Stimulated activated CD8-positive, alpha-beta memory T cell treated with anti-CD3 and anti-CD28 coated beads, Interleukin-7, amount 100 ng/mL, for 4 hours (primary cell): ENCODE measurements at places on chromosomes 5 and 9.

DNA sequence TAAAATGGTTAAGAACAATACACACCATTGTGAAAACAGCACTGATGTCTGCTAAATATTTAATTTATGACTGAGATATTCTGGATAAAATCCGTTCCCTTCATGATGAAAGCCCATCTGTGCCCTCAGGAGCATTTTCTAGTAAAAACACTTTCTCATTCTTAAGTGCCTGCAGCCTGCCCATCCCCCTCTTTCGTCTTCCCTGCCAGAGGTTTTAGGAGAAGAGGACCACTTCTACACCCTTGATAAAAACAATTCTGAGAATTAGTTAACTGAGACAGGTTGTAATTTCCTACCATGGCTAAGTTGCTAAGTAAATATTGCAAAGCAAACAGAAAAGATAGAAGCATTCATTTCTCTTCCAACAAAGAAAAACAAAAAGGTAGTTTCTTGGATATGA lies 272.6 kb downstream of the ATPSCKMT start:
- no peak for DNase-seq

DNA sequence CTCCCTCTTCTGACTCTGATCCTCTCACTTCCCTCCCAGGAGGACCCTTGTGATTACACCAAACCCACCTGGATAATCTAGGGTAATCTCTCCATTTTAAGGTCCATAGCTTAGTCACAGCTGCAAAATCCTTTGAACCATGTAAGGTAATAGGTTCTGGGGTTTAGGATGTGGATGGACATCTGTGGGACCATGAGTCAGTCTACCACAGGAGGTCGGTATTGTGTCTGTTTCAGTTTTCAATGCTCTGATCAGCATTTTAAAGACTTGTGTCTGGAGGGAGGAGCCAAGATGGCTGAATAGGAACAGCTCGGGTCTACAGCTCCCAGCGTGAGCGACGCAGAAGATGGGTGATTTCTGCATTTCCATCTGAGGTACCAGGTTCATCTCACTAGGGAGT lies 112.6 kb downstream of the CAVIN4 start:
- DNase-seq: no peak

DNA sequence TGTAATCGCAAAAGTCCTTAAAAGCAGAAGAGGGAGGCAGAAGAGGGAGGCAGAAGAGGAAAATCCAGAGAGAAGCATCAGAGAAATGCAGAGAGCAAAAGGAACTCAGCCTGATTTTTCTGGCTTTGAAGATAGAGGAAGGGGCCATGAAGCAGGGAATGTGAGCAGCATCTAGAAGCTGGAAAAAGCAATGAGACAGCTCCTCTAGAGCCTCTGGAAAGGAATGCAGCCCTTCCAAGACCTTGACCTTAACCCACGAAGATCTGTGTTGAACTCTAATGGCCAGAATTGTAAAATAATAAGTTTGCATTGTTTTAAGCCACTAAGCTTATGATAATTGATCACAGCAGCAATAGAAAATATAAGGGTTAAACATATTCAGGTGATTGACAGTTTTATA lies 159.6 kb downstream of the ATPSCKMT start:
- no peak for DNase-seq

DNA sequence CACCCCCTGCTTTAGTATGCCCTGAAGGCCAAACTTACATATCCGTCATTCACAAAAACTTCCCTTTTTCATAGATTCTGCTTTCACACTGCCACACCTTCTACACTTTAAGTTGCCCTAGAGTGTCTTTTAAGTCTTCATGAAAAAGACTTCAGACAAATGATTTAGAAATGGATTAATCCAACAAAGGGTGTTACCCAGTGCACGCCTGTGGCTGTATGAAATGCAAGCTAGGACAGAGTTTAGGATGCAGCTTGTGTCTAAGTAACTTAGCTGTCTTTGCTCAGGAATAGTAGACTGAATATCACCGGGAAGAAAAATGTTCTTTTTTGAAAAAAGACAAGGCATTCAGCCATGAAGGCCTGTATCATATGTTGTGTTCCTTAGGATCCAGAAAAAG lies 210.0 kb downstream of the MPDZ start:
- DNase-seq: no peak

- no peak for DNase-seq
Observed at GRCh38 chr5:31033295-31033694, 160.2 kb upstream of the CDH6 start.

DNA sequence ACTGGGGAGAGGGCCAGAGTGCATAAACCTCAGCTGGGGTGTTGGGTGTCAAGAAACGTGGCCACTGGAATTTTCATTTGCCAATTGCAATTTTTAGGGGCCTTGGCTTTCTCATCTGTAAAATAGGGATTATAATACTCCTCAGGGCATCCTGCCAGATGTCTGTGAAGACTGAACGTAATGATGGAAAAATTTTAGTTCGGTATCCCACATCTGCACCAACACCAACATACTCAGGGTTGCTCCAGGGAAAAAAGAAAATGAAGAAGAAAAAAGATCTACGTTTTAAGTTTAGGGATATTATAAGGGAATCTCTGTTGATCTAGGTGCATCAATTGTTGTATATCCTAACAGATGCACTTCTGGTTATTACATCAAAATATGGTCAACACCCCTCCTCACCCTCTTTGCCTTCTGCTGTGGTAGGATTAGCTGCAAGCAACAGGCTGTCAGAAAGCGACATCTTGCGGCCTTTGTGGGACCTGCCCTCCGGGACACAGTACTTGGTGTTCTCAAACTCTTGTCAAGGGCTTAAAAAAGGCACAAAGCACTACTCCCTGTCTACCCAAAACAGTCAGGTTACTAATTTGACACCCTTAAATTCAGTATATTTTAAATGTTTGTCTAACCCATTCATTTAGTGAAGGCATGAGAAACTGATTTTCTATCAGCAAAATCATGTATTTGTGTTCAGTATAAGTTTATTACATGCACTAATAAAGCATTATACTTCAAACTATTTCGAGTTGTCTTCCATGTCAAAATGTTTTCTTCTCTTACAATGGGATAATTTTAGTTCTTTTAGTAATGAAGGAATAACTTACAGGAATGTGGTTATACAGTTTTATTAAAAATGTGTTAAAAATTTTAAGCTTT lies 8.3 kb upstream of the TBC1D2 start:
- peak; percentile 76 for DNase-seq

DNA sequence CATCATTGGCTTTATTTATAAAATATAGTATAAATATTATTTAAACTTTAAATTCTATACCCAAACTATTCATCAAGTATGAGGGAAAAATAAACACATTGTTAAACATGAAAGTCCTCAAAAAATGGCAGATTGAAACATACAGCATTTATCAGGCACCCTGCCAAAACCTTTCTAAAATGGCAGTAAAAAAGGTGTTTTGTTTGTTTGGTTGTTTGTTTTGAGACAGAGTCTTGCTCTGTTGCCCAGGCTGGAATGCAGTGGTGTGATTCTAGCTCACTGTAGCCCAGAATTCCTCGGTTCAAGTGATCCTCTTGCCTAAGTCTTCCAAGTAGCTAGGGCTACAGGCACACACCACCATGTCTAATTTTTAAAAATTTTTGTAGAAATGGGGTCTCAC lies 60.1 kb upstream of the ECM2 start:
- no peak for DNase-seq
